ENCODE measurements at places on chromosomes 2 and 18.

GRCh38 chr18:33757037-33757436 lies 179.0 kb downstream of the ASXL3 start:
- no peak for DNase-seq

GRCh38 chr2:53445383-53446070 lies 322.1 kb upstream of the CHAC2 start:
- DNase-seq, result peak; percentile 10

GRCh38 chr18:32730620-32731091 lies 42.2 kb downstream of the KLHL14 start:
- peak; percentile 47 for DNase-seq

DNA sequence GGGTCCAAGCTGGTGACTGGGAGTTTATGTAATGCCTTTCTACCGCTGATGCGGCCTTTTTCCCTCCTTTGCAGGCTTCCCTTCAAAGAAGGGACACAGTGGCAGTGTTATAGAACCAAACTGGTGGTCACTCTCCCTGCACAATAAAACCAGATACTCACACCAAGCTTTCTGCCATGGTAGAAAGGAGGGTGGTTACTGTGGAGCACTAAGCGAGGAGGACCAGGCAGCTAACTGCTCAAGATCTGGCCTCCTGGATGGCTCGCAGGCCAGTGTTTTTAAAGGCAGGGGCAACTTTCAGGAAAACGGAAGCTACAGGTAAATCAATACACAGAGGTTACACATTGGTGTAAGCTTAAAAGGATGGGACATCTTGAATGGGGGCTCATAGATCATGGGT lies 89.4 kb downstream of the BIN1 start:
- no peak for DNase-seq

- no peak for DNase-seq
Observed at GRCh38 chr2:213806125-213806726, 522.0 kb downstream of the SPAG16 start.

- no peak for DNase-seq
Observed at GRCh38 chr2:197145471-197146056, 165.0 kb downstream of the ANKRD44 start.

GRCh38 chr2:231957913-231958763 lies 3.4 kb upstream of the DIS3L2 start:
- DNase-seq, result no peak

GRCh38 chr2:181311837-181312236 lies 145.3 kb upstream of the ITGA4 start:
- DNase-seq, result no peak

DNA sequence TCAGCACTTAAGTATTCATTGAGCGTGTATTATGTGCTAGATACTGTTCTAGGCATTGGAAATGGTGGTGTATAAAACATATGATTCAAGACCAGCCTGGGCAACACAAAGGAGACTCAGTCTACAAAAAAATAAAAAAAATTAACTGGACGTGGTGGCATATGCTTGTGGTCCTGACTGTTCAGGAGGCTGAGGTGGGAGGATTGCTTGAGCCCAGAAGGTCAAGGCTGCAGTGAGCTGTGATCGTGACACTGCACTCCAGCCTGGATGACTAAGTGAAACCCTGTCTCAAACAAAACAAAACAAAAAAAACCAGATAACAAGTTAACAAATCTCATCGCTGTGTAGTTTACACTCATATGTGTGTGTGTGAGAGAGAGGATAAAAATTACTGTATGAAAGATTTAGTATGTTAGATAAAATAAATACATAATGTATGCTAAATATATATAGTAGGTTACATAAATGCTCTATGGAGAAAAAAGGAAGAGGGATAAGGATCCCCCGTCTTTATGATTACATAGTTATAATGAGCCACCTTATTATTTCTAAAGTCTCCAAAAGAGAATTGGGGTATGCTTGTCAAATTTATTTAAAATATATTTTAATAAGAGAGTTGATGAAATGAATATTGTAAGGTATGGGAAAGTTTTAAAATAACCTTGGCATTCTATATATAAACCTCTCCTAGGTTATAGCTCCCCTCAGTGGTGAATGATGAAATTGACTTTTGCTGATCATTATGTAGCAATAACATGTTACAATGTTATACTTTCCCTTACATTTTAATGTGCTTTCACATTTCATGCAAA lies 69.2 kb downstream of the EHBP1 start:
- peak; percentile 64 for DNase-seq

- no peak for DNase-seq
Observed at GRCh38 chr2:10954416-10954815, 42.7 kb downstream of the KCNF1 start.

GRCh38 chr2:184834699-184835397 lies 236.5 kb downstream of the ZNF804A start:
- DNase-seq, result no peak

- no peak for DNase-seq
Observed at GRCh38 chr2:71662665-71663394, 209.5 kb downstream of the DYSF start.

GRCh38 chr18:63025251-63026090 lies 294.1 kb downstream of the BCL2 start:
- DNase-seq, result no peak

DNA sequence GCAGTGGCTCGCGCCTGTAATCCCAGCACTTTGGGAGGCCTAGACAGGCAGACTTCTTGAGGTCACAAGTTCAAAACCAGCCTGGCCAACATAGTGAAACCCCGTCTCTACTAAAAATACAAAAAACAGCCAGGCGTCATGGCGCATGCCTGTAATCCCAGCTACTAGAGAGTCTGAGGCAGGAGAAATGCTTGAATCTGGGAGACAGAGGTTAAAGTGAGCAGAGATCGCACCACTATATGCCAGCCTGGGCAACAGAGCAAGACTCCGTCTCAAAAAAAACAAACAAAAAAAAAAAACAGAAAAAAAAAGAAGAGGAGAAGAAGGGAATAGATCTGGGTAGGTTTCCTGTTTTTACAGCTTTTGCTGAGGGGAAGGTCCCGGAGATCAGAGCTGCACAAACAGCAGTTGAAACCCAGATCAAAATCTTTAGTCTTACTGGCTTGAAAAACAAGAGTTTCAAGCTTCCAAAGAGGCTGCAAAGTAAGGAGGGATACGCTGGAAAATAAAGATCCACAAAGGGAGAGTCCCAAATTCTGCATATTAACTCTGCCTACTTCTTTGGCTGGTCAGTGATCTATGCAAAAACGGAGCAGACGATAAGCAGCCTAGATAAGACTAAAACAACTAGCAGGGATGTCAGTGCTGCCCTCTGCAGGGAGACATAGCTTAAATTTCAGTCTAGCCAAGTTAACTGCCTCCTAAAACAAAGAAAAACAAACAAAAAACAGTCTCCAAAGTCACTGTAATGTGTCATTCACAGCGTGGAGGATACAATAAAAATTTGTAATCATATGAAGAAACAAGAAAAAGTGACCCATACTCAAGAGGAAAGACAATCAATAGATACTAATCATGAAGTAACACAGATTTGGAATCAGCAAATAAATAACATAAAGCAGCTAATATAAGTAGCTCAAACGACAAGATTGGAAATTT lies 74.1 kb downstream of the TLK1 start:
- DNase-seq, result peak; percentile 21

DNA sequence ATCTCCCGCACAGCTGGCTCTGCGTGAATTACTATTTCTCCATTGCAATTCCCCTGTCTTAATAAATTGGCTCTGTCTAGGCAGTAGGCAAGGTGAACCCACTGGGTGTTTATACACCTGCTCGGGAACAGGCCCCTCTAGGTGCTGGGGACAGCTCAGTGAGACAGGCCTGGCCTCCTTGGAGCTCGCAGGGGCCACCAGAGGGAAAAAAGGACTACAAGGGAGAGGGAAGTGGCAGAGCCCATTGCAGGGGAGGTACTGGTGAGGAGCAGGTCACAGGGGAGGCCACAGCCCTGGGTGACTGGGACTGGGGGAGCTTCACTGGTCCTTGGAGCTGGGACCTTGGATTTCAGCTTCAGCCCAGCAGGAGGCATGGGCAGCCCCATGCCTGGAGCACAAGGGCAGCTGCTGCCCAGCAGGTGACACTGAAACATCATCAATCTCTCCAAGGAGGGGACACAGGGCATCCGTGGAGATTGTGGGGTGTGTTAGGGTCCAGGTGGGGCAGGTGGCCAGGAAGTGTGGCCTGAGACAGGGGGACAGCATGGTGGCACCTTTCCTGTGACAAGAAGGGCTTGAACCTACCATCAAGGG lies 31.2 kb downstream of the NGEF start:
- DNase-seq, result no peak

- no peak for DNase-seq
Observed at GRCh38 chr2:237867465-237867864, 8.0 kb downstream of the RAMP1 start.

DNA sequence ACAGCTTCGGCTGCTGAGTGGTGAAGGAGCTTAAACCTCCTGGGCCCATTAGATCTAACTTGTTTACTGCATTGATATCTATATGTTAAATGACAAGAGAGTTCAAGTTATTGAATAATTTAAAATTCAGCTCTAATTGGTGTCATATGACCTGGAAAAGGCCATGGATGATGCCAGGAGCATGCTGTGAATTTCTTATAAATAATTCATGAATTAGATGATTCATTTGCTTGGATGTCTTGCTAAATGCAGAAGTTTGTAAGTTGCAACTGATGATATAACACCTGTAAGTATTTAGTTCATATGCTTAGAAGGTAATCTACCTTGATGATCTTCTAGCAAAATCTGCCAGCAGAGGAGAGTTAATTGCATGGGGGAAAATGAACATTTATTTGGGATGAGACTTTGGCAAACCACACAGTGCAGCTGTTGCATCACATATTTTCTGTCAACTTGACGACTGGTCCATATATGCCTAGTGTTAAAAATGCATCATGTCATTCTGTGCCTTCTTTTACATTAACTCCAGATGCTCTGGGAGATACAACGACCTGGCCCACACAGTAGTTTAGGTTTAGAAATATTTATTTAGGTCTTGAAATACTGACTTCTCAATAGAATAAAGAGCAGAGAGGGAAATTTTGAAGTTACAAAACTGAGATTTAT lies 226.3 kb downstream of the KIAA1328 start:
- no peak for DNase-seq

DNA sequence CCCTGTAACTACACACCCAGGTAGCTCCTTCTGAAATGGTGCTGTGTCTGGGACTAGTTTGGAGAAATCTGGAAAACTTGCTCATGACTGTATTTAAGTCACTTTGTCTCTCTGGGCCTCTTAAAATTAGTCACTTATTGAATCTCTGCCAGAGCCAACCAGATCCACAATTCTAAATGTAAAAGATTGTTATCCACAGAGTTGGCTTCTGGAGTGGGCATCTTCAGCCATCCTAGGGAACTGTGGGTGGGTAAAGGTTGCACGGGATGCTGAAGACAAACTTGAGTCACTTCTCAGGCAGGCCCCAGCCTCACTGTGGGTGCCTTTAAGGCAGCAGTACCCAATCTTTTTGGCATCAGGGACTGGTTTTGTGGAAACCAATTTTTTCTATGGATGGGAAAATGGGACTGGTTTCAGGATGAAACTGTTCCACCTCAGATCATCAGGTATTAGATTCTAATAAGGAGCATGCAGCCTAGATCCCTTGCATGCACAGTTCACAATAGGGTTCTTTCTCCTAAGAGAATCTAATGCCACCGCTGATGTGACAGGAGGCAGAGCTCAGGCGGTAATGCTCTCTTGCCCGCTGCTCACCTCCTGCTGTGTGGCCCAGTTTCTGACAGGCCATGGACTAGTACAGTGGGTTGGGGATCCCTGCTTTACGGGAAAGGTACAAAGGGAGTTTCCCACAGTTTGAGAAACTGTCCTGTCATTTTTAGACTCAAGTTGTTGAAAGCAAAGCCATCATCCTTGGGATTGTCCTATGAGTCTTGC lies 98.3 kb upstream of the SPRED2 start:
- no peak for DNase-seq

DNA sequence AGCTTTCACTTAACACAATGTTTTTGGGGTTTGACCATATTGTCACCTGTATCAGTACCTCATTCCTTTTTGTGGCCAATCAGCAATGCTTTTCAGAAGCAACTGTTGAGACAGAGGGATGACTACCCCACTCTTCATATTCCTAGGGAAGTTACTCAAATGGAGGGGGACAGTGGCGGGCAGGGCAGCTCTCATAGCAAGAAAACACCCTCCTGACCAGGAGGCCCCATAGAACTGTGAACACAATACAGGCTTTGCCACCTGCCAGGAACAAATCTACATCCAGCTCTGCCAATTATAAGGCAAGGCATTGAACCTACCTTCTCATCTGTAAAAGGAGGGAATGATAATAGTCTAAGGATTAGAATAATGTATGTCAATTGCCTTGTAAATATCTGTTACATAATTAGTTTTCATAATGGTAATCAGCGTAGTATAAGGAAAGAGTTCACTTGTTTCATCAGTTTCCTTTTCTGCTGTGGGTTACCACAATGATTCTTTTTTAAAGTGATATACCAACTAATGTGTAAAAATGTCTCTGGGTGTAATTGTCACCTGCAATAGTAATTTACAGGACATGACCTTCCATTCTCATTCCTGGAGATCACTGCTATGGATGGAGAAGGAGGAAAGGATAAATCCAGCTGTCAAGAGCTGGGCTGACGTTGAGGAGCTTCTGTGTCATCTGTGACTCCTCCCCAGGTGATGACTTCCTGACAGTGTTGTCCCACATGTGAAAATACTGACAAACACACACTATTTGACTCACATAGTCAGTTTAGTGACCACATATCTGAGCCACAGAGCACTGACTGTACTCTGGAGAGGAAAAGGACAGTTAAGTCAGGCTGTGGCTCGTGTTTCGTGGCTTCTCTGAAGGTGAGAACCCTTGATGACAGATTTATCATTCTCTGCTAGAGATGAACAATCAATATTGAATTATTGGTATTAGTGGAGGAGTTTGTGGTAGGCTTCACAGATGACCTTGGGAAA lies 13.5 kb downstream of the ALPK2 start:
- DNase-seq, result no peak

GRCh38 chr2:233165895-233166661 lies 85.4 kb upstream of the ATG16L1 start:
- DNase-seq, result peak; percentile 39

GRCh38 chr18:79214056-79214455 lies 144.9 kb downstream of the ATP9B start:
- no peak for DNase-seq

- no peak for DNase-seq
Observed at GRCh38 chr18:40607542-40608148, 1347.4 kb upstream of the PIK3C3 start.

DNA sequence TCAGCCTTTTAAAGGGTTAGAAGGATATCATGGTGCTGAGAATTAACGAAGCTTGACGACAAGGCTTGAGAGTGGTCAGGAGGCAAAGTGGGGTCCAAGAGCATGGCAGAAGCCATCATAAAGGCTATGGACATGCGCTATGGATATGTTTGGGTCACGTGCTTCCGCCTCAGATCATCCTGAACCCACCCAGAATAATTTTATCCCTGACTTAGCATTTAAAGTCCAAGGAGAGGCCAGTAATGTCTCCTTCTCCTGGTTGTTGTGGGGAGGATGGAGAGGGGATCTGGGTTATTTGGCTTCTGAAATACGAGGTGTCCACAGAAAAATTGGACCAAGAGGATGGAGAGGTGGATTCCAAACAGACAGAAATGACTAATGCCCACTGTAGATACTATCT lies 38.8 kb upstream of the RBMS1 start:
- DNase-seq, result no peak

GRCh38 chr18:2970772-2971659 lies 41.9 kb downstream of the LPIN2 start:
- no peak for DNase-seq

- no peak for DNase-seq
Observed at GRCh38 chr2:233384811-233385488, 30.7 kb downstream of the DGKD start.

Data from kidney glomerular epithelial cell (primary cell).